ENCODE measurements at places on chromosomes 2 and 18.

GRCh38 chr18:32553174-32553573 lies 82.5 kb upstream of the GAREM1 start:
- no peak for DNase-seq

- no peak for DNase-seq
Measured at GRCh38 chr2:225282858-225283710, 116.4 kb upstream of the NYAP2 start.

- no peak for DNase-seq
Measured at GRCh38 chr18:48850822-48851598, 99.8 kb downstream of the SMAD7 start.

- peak; percentile 34 for DNase-seq
Measured at GRCh38 chr2:25301453-25302352, 40.0 kb downstream of the DNMT3A start.

DNA sequence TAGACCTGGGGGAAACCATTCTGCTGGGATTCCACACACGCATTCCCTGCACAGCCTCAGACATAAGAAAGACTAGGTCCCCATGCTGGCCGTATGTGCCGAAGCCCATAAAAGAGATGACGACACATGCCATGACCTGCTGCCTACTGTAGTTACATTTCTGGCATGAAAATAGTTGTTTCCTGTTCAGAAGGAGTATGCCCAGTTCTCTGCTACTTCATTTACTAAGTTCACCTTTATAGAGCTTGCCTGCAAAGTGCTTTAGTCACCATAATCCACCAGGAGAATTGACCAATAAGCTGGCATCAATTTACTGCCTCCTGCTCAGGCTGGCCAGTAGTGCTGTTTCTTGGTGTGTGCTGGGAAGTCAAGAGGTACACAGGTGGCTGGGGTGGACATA lies 150.2 kb upstream of the ALPP start:
- DNase-seq = no peak

DNA sequence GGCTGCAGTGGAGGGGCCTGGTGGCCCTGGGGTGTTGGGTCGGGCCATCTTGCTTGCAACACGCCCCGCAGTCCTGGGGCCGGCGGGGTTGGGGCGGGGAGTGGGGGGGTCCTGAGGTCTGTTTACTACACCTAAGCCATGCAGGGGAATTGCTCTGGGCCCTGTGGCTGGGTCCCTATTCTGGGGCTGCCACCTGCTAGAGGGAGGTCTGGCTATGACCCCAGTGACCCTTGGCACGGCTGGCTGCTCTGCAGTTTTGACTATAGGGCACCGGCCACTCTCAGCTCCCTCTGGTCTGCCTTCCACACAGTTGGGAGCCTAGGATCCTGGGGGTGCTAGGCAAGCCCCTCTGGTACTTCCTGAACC lies 170.6 kb upstream of the GLI2 start:
- DNase-seq = no peak

DNA sequence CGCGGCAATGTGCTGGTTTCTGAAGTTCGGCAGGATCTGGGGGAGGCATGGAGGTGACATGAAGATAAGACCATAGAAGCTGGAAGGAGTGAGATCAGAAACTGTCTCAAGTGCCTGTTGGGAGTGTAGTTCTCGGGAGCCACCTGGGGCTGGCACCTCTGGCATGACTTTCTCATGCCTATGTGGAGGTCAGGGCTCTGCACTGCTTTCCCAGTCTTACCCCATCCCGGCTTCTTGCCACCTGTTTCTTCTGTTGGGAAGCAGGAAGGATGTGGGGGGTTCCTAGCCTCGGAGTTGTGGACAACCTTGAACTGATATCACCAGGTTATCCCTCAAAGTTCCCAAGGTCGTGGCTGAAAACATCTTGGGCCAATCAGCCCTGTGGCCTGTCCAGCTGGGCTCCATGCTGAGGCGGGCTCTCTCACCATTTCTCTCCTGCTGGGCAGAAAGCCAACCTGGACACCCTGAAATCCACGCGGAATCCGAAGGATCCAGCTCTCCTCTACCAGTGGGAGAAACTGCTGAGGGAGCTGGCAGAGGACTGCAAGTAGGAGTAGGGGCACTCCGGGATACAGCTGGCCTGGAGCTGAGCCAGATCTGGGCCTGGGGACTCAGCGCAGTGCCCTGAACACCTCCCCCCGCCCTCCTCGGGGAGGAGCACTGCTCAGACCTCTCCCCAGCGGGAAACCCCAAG lies 42.5 kb downstream of the FER1L5 start:
- DNase-seq = no peak

DNA sequence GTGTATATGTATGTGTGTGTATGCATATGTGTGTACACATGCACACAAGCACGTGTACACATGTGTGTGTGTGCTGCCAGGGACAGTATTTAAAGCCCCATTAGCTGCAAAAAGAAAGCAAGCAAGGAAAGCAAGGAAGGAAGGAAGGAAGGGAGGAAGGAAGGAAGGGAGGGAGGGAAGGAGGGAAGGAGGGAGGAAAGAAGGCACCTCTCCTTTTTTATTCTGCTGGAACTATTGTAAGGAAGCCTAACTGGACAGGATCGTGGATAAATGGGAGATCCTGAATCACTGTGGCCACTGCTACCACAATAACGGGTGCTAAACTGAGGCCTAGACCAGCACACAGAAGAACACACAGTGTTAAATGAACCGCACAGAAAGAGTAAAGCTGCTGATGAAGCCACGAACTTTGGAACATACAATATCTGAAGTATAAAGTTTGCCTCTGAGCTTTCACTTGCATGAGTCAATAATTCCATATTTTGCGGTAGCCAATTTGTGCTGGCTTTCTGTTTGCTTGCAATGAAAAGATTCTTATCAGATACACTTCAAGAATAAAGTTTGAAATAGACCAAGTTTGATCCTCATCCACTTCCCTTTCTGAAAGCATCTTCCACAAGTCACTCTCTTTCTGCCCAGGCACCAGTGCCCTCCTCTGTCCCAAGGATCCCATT lies 15.5 kb downstream of the CACNB4 start:
- no peak for DNase-seq
